ENCODE measurements at places on chromosomes 12 and 14.
A peak's percentile ranks its signal among the peaks of the same experiment; 100 is the strongest.

GRCh38 chr12:38664661-38665269, 240.6 kb downstream of the CPNE8 start:
- DNase-seq = peak; percentile 9

GRCh38 chr12:1934831-1935230, 16.4 kb upstream of the CACNA2D4 start:
- DNase-seq = no peak

DNA sequence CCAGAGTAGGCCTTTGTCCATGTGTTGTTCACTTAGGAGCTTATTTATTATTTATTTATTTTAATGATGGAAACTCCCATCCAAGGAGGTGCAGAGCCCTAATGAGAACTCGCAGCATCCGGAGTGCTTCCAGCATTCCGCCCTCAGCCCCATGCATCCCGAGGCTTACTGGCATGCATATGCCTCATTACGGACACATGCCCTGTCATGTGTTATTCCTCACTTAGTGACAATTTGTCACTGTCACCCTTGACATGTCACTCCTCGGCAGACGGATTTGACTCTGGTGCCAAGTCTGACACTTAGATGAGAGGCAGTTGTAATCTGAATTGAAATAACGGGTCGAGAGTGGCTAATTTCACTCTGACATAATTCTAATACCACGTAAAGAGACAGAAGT, 132.8 kb downstream of the VRK1 start:
- no peak for DNase-seq

DNA sequence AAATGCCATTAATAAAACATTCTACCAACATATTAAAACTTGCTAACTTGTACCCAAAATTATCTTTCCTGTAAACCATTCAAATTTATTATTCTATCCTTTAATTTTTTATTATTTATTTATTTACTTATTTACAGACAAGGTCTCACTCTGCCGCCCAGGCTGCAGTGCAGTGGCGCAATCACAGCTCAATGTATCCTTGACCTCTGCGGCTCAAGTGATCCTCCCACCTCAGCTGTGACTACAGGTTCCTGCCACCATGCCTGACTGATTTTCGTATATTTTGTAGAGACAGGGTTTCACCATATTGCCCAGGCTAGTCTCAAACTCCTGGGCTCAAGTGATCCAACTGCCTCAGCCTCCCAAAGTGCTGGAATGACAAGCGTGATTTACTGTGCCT, 20.4 kb upstream of the LIN7A start:
- no peak for DNase-seq

- DNase-seq = no peak
These were observed 11.2 kb downstream of the ACVR1B start for GRCh38 chr12:51962737-51963136.

- no peak for DNase-seq
These were observed 48.3 kb downstream of the SPTB start for GRCh38 chr14:64831419-64831818.

- DNase-seq = no peak
These were observed 18.3 kb upstream of the LYZ start for GRCh38 chr12:69329669-69330428.

DNA sequence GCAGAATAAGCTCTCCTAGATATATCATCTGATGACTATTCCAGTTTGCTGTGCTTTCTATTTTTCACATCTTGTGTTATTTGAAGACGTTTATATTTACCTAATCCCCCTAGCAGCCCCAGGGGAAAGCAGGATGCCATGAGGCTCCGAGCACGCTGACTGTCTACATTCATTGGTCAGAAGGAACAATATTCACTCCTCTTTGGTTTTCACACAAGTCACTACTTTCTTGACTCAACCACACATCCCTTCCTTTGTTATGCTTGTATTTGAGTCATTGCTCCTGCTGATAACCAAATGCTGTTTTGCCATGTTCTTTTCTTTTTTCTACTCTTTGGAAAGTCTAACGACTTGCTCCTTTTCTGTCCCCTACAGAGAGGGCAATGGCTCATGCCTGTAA, 86.5 kb upstream of the SLC38A2 start:
- DNase-seq = no peak

DNA sequence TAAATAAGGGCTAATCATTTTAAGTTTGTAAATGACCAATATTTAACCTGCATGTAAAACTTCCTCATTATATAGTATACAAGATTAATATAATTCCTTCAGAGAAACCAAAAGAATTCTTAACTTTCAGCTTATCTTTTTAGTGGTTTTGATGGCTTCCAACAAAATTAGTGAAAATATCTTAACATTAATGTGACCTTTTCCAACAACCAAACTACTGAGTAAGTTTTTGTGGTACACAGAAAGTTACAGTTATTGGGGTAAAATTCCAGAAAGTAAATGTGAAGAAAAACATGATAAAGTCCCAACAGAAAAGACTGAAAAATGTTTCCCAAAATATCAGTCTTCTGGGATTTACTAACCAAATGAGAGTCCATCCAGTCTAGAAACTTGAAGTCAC, 111.0 kb upstream of the PDE3A start:
- DNase-seq = no peak

GRCh38 chr12:78403681-78404080, 460.9 kb upstream of the SYT1 start:
- DNase-seq = no peak

Measured in cerebellar cortex (tissue), 1 donor.